ENCODE measurements at places on chromosomes 5 and 9.

DNA sequence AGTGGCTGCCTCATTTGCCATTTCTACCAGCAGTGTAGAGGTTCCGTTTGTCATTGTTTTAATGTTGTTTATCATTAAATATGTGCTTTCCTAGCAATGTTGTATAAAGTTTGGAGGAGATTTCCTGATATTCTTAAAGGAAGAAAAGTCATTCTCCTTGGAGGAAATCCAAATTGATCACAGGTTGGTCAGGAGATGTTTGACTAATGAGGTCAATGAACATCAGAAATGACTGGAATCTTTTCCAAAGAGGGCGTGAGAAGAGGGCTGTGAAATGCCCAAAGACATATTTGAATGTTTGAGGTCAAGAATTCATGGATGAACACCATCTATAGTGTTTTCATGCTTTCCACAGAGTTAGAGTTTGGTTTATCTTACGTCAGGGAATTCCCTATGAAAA, 471.3 kb downstream of the MAT2B start:
- DNase-seq, result no peak

DNA sequence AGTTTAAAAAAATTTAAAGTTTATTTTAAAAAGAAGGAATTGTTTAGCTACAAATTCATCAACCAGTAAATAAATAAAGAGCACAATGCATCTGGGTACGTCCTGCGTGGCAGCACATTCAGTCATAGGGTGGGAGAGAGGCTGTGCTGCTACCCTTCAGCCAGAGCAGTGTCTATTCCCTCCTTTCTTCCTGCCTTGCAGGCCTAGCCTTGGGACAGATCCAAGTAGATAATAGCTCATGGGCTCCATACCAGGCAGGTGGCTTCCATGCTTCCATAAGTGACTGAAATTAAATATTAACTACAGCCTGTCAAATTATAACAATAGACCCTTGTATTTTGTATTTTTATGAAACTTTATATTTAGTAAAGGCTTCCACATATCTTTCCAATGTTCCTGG, 408.3 kb upstream of the RGMB start:
- no peak for DNase-seq

DNA sequence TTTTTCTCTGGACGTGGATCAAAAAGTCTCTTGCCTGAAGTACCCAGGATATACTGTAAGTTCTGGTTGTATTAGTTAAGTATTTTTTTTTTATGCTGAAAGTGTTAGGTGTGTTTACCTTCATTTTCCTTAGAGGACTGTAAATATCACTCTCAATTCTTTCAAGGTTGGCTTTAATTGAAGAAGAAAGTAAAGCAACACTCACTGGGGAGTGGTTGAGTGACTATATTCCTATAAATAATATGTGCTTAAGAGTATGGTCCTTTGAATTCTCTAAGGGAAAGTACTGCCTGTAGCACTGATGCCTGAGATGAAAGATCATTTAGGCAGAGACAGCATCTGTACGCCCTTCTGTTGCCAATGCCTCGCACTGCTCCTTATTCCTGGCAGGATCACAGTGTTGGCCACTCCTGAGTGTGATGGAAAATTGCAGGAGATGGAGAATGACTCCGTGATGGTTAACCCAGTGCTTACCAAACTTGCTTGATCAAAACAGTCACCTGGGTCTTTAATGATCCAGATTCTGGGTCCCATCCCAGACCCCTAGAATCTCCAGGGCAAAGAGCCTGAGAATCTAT, 182.0 kb upstream of the MPDZ start:
- DNase-seq, result no peak

GRCh38 chr5:153829510-153830065, 209.1 kb downstream of the FAM114A2 start:
- DNase-seq, result no peak

GRCh38 chr9:127955294-127956015, 17.8 kb upstream of the DPM2 start:
- no peak for DNase-seq

- DNase-seq, result no peak
Measured at GRCh38 chr5:140962190-140962589, 4.1 kb upstream of the PCDHAC2 start.

DNA sequence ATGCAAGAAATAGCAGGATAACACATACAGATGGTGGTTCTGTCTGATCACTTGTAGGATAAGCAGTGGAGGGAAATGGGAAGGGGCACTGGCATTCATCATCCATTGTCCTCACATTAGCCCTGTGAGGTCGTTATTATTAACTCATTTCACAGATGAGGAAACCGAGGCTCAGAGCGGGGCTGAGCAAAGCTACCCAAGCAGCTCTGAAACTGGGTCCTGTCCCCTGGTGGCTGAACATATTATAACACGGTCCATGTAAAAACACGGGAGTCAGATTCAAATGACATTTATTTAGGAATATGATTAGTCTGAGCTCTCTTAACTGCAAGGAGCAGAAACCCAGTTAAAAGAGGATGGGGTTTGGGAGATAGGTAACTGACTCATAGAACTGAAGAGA, 43.1 kb downstream of the HRH2 start:
- no peak for DNase-seq

DNA sequence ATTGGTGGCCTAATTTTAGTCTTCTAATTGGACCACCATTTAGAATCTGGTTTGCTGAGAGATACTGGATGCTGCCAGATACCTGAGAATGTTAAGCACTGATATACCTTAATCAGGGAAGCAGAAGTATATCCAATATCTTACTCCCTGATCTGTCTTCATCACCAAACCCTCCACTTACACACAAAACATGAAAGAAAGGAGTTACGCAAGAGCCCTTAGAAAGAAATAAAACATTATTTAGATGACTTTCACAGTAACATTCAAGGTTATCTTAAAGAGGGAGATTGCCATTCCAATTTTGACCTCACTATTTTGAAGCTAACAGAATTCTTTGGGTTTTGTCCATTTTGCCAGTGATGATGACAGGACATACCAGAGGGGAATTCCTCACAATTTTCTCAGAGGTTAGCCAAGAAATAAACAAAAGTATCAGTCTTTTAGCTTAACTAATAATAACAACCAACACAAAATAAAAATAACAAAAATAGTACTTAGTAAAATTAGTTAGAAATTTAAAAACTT, 496.1 kb downstream of the NFIB start:
- DNase-seq, result no peak

- no peak for DNase-seq
Measured at GRCh38 chr5:40291338-40291737, 388.4 kb upstream of the PTGER4 start.

DNA sequence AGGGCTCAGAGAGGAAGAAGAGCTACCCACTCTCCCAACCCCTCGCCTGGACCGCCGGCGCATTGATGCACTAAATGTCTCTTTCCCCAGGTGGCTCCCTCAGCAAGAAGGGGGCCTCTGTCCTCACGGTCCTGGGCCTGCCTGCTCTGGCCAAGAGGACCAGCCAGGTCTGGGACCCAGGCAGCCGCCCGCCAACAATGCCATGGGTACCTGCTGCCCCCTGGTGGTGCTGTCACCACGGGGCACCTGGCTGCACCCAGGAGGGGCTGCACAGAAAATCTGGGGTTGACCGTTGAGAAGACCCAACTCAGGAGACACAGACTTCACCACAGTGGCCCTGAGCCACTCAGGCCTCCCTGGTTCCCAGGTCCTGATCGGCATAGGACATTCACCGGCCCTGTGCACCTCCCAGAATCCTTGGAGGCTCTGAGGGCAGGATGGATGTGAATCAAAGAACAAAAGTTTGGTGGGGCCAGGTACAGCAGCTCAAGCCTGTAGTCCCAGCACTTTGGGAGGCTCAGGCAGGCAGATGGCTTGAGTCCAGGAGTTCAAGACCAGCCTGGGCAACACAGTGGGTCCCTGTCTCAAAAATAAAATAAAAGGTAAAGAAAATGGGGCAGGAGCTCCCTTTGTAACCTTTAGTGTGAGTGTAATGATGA, 2.4 kb upstream of the VAV2 start:
- no peak for DNase-seq

- DNase-seq, result no peak
Measured at GRCh38 chr5:181255836-181256578, 4.9 kb downstream of the TRIM52 start.

- DNase-seq, result no peak
Measured at GRCh38 chr5:180988592-180988991, at the start of gene BTNL3. Gene BTNL3 (plus strand): TSS chr5:180988846. CDS start chr5:180989029, 183 bp downstream.

DNA sequence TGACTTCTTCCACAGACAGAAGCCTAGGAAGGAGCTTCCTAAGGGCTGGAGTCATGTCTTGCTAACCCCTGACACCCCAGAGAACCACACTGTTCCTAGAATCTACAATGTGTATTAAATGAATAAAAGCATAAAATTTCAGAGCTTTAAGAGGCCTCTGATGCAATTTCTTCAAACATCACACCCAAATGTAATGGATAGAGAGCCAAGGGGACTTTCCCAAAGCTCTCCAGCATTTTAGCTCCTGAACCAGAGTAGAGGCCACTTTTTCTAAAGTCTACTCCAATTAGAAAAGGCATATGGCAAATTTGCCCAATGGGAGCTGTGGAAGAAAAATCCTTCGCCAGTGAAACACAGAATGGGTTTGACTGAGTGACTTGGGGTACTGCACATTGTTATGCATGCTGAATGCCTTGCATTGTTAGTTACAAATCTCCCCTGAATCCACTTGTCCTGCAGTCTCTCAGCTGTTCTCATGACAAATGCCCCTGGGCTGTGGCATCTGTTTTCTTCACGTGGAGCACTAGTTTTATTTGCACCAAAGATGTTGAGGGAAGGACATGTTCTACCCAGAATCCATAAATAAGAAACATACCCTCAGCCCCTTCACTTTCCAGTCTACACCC, 334.0 kb downstream of the ASTN2 start:
- no peak for DNase-seq

- DNase-seq, result no peak
Measured at GRCh38 chr5:8114597-8115266, 245.8 kb downstream of the MTRR start.

DNA sequence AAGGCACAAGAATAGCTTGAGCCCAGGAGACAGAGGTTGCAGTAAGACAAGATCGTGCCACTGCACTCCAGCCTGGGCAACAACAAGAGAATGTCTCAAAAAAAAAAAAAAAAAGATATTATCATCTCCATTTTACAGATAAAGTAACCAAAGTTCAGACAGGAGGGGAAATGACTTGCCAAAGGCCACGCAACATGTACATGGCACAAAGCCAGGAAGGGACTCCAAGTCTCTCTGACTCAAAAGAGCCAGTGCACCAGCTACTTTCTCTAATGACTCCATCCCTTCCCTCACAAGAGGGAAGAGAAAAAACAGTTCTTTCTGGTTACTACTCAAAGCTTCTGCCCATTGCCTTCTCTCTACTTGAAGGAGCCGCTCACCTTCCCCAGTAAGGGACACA, 34.1 kb downstream of the SIL1 start:
- no peak for DNase-seq

DNA sequence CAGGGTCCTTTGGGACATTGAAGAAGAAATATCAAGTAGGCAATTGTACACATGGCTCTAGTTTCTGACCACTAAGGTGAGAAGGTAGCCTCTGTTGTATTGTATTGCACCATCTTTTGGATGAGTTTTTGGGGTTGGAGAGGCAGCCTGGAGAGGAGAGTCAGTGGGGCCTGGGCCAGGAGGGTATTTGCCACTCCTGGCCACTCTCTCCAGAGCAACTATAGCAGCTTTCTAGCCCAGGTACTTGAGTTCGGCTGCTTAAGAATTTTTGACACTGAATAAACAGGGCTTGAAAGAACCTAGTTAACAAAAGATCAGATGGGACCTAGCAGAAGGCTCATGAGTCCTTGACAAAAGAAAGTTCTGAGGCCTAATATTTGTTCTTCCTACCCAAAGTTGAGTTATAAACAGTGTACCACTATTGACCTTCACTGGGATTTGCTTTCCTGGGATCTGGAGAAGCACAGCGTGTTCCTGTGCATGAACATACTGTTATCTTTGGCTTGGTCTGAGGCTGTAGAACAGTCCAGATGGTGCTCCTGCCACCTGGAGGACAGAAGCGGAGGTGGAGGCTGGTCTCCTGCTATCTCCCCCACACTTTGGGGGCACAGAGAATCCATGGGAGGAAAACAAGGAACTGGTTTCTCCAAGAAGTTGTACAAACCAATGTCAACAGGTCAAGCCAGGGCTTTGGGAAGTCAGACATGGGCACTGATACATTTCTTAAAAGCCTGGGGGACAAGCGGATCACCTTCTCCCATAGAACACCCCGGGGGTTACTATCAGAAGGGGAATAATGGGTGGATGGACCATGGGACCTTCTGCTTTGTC, 110.4 kb upstream of the LIFR start:
- no peak for DNase-seq

DNA sequence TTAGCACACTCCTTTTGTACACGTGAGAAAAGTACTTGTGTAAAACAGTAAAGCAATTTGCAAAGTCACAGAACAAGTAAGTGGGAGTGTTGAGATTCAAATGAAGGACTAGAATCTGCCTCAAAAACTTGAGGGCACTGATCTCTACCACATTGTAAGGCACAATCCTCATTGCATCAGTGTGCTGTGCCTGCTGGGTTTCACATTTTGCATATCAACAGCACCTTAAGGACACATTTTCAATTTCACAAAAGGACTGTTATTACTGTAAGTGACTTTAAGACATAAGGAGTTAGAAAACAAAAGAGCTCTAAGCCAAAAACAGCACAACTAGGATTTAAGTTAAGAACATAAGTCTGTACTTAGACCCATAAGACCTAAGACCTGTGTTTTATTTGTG, 44.7 kb upstream of the HK3 start:
- no peak for DNase-seq

- no peak for DNase-seq
Measured at GRCh38 chr5:34722183-34722582, 66.1 kb downstream of the RAI14 start.

GRCh38 chr5:136190091-136190720, 2.8 kb downstream of the SMIM32 start:
- no peak for DNase-seq

DNA sequence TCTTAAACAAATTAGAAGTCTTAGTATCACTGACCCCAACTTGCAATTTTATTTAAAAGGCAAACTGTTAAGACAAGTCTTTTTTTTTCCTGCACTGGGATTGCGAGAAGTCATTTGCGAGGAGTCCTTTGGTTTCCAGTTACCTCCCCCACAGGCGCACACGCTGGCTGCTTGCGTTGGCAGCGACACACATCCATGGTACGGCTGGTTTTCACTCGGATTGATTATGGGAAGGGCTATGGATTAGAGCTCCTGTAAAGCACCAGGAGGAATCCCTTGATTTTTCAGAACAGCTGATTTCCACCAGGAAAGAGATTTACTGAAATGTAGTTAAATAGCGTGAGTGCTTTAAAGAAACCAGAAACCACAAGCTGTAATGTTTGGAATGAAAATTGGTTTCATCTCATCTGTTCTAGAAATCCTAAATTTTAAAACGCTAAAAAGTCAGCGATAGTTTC, 737 bp downstream of the SLC1A3 start:
- DNase-seq, result no peak

GRCh38 chr5:79774171-79774854, 84.7 kb downstream of the CMYA5 start:
- DNase-seq, result no peak

Data from cortex of kidney (tissue), 1 donor.